ENCODE measurements at places on chromosomes 13 and 19.

GRCh38 chr13:100517728-100518127 lies 70.9 kb downstream of the GGACT start:
- DNase-seq = no peak

GRCh38 chr13:23289917-23290357 lies 109.2 kb downstream of the SGCG start:
- DNase-seq = peak; percentile 10

DNA sequence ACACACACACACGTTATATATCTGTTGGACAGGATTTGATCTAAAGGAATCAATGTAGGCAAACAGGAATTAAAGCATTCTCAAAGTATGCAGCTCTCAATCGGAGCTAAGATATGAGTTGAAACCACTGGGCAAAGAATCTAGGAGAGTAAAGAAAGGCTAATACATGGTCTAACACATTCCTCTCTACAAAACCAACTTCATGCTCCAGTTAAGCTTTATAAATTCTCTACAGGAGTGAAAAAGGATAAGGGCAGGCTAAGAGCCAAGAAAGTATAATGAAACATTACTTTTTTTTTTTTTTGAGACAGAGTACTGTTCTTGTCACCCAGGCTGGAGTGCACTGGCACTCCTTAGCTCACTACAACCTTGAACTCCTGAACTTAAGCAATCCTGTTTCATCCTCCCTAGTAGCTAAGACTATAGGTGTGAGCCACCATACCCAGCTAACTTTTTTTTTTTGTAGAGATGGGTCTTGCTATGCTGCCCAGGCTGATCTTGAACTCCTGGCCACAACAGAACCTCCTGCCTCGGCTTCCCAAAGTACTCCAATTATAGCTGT lies 10.6 kb downstream of the FBXL3 start:
- DNase-seq = no peak

DNA sequence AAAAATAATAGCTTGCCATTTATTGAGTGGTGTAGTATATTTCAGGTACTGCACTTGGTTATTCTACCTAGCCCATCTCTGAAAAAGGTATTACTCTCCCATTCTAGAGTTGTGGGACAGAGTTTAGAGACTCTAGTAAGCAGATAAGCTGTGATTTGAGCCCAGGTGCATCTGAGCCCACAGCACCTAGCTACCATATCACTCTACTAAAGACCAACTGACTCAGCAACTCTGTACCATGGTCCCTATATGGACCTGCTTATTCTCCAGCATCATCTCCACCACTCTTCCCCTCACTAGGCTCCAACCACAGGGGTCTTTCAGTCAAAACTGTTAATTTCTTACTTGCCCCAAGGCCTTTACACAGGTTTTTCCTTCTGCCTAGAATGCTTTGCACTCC lies 64.4 kb downstream of the UBL3 start:
- DNase-seq = no peak

DNA sequence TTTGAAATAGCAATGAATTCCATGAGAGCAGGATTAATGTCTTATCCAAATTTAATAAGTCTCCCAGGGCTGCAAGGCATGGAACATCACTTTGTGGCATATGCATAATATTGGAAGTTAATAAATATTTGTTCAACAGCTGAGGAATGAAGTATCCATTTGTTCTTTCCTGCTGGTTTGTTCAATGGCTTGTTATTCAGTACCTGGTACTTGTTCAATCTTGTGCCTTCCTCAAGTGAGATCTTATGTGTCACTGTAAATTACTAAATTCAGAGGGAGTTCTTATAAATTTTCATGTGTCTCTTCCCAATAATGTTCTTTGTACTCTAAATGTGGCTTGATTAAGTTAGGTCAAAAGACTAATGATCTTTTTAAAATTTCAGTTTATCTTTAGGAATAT lies 1105.5 kb upstream of the SPRY2 start:
- DNase-seq = no peak

DNA sequence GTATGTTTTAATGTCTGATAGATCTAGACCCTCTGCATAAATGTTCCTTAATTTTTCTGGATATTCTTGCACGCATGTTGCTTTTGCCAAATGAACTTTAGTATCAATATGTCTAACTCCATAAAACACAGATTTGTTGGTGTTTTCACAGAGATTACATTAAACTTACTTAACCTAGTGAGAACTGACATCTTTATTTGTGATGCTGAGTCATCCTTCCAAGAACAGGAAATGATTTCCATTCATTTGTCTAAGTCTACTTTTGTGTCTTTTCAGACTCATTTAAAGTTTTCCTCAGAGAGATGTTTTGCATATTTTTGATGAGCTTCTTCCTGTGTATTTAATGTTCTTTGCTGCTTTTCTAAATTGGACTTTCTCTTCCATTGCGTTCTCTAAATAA lies 184.0 kb downstream of the SLC7A1 start:
- no peak for DNase-seq

DNA sequence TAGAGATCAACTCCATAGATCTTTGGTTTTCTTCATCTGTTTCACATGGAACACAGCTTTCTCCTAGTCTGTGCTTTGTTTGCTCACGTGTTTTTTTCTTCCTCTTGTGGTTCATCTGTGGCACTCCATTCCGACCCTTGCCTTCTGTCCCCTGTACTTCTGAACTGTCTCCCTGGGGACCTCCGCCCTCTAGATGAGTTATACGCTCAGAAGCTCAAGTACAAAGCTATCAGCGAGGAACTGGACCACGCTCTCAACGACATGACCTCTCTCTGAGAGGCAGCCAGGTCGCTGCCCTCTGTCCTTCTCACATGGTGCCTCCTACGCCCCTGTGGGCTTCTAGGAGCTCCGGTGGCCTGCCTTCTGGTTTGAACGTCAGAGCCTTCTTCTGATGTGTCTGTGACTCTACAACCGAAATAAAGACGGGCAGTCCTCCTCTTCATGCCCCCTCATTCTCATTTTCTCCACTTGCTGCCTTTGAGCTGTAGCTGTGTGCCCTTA lies 16.6 kb upstream of the RAB8A start:
- DNase-seq = no peak

DNA sequence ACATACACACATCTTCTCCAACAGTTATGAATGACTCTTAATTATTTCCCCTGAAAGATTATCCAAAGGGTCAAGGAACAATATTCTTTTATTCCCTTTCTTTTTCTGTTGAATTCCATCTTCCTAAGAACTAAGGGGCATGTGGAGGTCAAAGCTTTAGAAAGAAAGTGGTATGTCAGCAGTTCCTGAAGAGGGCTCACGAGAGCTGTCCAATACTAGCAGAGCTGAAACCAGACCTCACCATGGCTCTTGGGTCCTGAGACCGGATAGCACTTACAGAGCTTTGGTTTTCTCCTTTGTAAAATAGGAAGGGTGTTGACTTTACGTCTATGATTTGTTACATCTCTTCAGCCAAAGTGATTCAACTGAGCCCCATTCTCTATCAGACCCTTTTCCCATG lies 109.8 kb upstream of the FREM2 start:
- no peak for DNase-seq

DNA sequence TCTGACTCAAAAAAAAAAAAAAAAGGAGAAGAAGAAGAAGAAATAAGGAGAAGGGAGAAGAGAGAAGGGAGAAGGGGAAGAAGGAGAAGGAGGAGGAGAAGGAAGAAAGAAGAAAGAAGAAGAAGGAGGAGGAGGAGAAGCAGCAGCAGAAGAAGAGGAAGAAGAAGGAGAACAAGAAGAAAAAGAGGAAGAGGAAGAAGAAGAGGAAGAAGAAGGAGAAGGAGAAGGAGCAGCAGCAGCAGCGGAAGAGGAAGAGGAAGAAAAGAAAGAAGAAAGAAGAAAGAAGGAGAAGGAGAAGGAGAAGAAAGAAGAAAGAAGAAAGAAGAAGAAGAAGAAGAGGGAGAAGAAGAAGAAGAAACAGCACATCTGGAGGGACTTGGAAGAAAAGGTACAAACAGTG lies 4.1 kb upstream of the CNN1 start:
- no peak for DNase-seq

DNA sequence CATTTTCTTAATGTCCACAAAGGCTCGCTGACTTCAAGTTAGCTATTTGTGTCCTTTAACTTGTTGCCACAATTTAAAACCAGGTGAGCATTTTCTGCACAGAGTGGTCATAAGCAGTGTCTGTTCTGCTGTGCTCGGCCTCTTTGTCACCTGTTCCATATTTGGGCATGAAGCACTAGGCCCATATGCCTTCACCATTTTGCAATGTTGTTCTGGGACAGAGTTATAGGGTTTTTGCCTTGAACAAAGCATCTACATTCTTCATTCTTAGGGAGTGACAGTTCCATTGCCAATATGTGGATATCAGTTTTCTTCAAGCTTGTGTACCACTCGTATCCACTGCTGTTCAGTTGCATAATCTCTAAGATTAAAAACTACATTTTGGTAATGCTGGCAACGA lies 56.1 kb downstream of the LRCH1 start:
- DNase-seq = no peak

- DNase-seq = no peak
Measured at GRCh38 chr19:43763473-43763939, 8.7 kb upstream of the SMG9 start.

GRCh38 chr19:37342753-37343152 lies 28.1 kb upstream of the ZNF527 start:
- no peak for DNase-seq

DNA sequence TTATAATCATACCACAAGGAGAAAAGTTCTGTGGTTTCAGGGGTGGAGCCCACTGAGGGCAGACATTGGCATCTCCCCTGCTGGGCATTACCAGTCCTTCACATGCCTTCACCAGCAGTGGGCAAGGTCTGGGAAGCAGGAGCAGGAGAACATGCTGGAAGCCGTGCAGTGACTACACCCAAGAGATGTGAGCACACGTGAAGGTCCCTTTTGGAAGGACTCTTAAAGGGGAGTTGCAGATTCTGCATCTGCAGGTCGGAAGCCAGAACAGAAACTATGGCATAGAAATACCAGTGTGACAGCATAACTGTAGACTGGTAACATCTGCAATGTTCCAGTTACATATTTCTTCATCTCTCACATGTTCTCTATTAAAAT lies 26.9 kb upstream of the KL start:
- no peak for DNase-seq

DNA sequence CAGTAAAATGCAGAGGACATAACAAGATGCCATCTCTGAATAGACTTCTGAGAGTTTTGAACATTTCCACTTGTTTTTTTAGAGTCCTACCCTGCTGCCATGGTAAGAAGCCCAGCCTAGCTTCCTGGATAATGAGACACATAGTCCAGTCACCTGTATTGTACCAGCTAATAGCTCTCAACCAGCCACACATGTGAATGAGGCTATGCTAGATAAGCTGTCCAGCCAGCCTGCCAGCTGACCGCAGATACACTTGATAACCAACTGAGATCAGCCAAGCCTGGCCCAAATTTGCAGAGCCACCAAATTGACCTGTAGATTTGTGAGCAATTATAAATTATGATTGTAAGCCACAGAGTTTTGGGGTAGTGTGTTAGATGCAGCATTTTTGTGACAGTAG lies 10.7 kb downstream of the RFXAP start:
- no peak for DNase-seq

- no peak for DNase-seq
Measured at GRCh38 chr19:49403404-49404187, 15.5 kb downstream of the KASH5 start.

DNA sequence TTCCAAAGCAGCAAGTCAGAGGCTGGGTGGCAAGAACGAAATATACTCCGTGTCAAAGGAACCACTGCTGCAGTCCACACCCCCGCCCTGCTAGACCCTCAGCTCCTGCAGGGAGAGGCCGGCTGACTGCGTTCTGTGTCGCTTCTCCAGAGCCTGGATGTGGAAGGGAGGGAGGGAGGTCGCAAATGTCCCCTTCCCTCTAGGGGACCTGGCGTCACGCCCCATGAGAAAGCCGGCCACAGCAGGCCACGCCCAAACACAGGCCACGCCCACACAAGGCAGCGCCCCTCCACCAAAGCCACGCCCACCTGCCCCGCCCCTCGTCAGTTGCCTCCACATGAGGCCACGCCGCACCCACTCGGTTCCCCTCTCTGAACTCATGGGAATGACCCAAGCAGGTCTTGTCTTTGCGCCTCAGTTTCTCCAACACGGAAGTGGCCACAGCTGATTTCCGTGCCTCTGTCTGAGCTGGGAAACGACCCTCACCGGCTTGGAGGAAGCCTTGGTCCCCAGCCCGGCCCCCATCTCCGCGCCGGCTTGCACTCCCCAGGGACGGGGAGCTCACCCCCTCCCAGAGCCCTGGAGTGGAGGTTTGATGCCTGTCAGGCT lies 38.4 kb upstream of the TCF3 start:
- peak; percentile 5 for DNase-seq

GRCh38 chr19:48806518-48806817 lies 4.4 kb downstream of the BCAT2 start:
- DNase-seq = no peak

GRCh38 chr13:60213236-60213744 lies 49.6 kb upstream of the DIAPH3 start:
- no peak for DNase-seq

- DNase-seq = no peak
Measured at GRCh38 chr19:40231544-40232424, 5.3 kb upstream of the CCNP start.

DNA sequence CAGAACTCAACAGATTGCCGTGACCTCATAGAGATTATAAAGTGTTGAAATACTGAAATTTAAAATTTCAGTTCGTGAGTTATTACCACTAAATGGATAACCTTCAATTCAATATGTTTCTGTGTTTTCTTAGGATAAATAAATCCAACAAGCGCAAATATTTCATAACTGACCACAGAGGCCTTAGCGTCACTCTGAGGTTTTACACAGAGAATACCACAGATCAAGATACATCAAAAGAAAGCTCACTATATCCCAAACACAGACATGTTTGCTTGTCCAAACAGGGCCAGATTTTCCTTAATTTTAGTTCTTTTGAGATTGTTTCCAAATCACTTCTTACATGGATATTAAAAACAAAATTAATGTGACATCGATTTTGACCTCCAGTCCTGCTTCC lies 235.8 kb downstream of the EFNB2 start:
- no peak for DNase-seq

DNA sequence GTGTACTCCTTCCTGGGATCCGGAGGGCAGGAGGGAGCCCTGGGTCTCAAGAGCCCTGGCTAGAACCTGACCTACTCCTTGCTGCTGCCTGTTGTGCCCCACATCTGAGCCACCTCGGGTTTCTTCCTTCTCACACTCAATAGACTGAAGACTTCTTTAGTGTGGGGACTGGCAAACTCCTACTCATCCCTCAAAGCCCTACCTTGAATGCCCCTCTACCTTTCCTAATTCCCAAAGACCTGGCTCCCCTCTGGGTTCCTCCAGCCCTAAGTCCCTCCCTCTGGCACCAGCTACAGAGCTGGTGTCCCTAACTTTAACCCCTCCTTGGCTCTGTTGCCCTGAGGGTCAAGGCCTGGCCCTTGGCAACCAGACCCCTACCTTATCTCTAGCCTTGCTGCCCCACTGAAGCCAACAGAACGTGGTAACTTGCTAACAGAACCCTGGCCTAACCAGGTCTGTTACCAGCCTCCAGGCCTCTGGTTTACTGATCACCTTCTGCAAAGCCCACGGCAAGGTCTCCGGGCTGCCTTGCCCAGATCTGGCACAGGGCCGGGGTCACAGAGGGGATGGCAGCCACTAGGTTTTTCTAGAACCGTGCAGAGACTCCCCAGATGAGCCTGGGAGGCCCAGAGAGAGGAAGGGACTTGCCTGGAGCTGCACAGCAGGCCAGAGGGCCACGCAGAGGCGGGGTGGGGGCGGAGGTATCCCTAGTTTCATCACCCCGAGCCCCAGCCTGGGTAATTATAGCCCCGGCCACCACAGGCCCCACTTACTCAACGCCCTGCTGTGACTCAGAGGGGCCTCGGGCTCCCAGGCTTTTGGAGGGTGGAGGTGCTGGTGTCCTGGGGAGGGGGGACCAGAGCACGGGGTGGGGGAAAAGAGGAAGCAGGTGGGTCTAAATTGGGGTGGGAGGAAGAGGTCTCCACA lies 15.3 kb downstream of the ZBTB7A start:
- no peak for DNase-seq

GRCh38 chr19:55247621-55248099 lies 11.2 kb downstream of the PPP6R1 start:
- DNase-seq = no peak
